ENCODE measurements at places on chromosomes 1 and 21.
A peak's percentile ranks its signal among the peaks of the same experiment; 100 is the strongest.

- DNase-seq, result no peak
These were observed 143.9 kb downstream of the CLIC6 start for GRCh38 chr21:34812504-34813265.

DNA sequence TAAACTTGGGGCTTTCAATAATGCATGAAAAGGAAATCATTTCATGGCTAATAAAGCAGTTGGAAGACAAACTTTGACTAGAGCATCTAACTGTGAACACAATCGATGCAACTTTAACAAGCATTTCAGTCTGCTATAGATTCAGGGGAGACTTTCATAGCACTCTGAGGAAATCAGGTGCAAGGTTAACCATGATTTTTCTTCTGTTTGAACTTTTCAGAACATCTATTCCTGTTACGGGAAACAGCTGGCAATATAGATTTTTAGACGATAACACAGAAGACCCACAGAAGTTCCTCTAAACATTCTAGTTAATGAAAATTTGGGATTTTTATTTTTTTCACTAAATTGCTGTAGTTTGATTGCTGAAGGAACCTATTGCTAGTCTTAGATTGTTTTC, 177.3 kb downstream of the TRIM33 start:
- no peak for DNase-seq

DNA sequence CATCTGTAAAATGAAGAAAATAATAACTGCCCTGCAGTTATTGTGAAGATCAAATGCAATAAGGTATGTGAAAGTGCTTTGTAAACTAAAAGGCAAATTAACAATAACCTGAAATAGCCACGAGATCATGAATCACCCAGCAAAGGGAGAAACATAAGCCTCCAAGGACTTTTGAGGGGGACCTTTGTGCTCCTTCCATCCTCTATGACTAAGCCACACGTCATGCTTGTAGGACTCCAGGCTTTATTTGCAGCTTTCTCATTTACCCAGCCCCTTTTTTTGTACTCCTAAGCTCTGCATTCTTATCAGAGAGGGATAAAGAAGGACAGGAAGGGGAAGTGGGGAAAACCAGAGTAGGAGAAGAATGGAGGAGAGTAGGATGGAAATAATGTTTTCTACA, 115.1 kb downstream of the PROX1 start:
- DNase-seq, result no peak

DNA sequence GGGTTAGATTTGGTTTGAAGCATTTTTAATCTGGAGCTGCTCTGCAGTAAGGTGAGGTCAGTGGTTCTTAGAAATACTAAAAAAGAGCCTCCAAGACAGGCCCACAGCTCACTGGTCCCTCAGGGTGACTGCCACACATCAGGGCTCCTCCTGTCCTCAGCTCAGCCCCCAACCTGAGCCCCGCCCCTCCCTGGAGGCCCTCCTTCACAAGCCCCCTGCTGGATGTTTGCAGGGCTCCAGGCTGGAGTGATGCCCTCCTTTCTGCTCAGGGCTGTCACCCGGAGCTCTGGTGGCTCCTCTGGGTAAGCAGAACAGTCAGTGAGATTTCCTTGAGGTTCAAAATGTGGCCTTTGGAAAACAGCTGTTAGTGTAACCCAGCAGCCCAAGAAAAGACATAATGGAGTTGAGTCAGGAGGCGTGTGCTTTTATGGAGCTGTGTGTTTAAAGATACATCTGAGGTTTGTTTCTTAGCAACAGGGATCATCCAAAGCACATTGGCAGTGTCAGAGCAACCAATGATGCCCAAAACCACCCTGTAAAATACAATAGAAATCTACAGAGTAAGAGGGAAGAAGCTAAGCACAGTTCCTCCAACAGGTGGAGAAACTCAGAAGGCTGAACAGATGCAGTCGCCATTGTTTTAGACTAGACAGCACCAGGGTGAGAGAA, 21.4 kb downstream of the STUM start:
- DNase-seq, result peak; percentile 20

GRCh38 chr1:15343099-15343498, 66.6 kb upstream of the EFHD2 start:
- DNase-seq, result no peak

DNA sequence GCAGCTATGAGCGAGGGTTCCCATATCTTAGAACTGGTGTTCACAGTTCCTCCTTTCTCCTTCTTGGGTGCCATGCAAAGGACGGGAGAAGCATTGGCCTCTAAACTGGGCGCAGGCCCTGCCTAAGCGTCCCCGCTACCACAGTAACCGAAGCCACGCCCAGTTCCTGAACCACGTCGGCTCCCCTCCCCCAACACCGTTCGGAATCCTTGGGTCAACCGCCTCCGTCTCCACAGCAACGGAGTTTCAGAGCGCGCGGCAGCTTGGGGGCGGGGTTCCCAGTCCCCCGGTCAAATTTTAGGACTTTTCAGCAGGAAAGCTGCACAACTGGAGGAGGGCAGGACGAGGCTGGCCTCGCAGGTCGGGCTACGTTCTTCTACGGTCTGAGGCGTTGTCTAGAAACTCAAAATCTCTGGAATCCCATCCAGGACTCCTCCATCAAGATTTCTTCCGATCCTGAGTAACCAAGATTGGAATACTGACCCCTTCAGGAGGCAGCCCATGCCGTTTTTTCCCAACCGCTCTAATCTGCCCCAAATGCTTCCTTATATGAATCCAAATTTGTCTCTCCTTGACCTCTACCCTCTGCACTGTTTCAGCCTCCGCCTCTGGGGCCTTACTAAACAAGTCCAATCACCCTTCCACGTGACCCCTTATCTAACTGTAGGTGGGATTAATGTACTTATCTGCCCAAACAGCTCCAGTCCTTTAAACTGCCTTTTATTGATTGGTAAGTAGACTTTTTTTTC, at the start of gene SPAG17:
SPAG17 (minus strand) TSS at position 145 of the 749 bp plus-strand sequence; CDS start at position 74, 71 bp downstream.
- peak; percentile 8 for DNase-seq
